ENCODE measurements at places on chromosomes 5 and 9.
A peak's percentile ranks its signal among the peaks of the same experiment; 100 is the strongest.

- no peak for DNase-seq
Observed at GRCh38 chr5:170228762-170229435, 3.9 kb upstream of the C5orf58 start.

DNA sequence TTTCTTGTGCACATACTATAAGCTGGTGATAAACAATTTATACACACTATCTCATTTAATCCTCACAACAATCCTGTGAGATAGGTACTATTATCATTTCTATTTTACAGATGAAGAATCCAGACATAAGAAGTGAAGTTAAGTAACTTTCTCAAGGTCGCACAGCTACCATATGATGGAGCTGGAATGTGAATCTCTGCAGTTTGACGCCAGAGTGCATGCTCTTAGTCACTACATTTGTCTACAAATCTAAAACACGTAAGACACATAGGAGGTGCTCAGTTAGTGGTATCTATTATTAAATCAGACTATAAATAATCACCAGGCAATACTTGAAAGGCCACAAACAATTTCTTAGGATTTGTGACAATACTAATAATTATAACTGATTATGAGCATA is 45.0 kb upstream of the CDKN2B start:
- DNase-seq: no peak

GRCh38 chr5:56615361-56616153 is 199.8 kb upstream of the MAP3K1 start:
- no peak for DNase-seq

- no peak for DNase-seq
Observed at GRCh38 chr9:71814815-71815214, 46.5 kb upstream of the CEMIP2 start.

DNA sequence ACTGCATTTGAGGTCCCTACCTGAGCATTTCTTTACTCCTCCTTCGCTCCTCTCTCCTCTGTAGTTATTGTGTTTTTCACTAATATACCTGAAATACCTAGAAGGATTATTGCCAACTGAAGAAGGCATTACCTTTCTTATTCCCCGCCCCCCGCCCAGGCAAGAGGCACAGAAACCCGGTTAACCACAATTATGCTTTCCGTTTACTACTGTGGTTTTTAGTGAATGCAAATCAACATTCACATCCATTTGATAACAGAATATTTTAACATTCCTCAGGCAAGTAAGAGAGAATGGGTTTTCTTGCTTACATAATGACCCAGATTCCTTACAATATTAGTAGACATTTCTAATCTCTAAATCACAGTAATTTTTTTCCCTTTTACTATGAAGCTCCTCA is 136.9 kb downstream of the PCSK5 start:
- no peak for DNase-seq

- DNase-seq: no peak
Observed at GRCh38 chr5:66249920-66250319, 105.8 kb downstream of the SREK1 start.

- DNase-seq: no peak
Observed at GRCh38 chr5:168162464-168162863, 129.0 kb upstream of the WWC1 start.

- DNase-seq: no peak
Observed at GRCh38 chr9:21810388-21810787, 8.0 kb downstream of the MTAP start.

DNA sequence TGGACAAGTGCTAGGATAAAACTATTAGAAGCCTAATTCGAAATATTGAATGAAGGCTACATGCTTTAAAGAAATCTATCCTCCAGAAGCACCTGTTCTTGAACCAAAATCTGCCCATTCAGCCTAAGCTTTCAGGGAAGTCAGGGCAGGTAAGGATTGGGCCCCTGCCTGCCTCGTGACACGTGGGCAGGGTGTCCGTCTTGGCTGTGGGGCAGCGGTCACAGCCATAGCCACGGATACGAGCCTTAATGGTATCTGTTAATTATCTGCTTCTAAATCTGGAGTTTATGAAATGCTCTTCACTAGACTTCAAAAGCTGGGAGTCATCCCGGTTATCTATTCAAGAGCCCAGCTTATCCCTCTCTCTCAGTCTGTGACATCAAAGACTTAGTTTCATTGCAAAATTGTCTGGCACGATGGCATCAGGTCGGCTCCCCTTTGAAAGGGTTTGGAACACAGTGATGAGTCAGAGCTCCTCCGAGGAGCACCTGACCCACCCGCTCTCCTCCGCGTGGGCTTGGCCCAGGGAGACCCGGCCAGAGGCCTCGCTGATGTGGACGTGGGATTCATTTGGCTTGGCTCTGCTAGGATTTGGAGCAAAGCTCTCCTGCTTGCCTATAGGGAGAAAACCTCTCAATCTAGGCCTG is 135.9 kb downstream of the MACROH2A1 start:
- no peak for DNase-seq

GRCh38 chr9:127144670-127145445 is 22.4 kb upstream of the ANGPTL2 start:
- DNase-seq: no peak

GRCh38 chr5:67903121-67903520 is 312.4 kb upstream of the PIK3R1 start:
- no peak for DNase-seq

DNA sequence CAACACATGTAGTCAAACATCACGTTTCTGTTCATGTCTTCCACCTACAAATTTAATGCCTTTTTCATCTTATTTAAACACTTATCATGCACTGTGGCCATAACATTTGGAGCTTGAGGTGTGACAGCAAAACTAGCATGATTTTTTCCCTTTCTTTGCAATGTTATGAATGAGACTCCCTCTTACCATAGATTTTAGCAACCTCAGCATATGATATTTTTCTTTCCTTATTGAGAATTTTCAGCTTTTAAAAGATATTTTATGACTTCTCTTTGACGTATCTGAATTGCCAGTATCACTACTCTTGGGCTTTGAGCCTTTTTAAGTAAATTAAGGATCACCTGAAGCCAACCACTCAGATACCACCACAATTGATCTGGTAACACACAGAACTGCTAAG is 32.7 kb upstream of the ISOC1 start:
- DNase-seq: no peak

DNA sequence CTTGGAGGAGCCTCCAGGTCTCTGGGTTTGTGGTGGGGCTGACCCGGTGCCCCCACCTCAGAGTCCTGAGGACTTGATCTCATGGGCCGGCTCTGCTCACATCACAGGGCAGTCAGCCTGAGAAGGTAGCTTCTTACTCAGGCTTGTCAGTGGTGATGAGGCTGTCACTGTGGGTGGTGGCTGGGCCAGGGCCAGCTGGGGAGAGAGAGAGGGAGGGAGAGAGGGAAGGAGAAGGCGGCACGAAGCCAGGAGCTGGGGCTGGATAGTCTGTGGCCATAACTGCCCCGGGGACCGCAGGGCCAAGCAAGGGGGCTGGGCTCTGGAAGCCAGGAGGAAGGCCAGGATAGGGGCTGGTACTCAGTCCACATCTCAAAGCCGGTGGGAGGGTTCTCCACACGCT is 6.5 kb downstream of the NTNG2 start:
- no peak for DNase-seq

GRCh38 chr5:141001844-141002604 is 35.7 kb downstream of the PCDHAC2 start:
- DNase-seq: no peak

DNA sequence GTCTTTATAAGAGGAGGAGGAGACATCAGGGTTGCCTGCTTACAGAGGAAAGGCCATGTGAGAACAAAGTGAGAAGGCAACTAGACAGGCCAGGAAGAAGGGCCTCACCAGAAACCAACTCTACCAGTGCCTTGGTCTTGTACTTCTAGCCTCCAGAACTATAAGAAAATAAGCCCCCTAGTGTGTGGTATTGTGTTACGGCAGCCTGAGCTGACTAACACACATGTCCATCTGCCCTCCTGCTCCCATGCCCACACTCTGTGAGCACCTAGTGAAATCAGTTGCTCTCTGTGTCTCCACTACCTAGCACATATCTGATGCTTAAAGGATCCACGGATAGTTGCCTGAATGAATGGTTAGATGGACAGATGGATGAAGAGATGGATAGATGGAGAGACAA is 6.9 kb downstream of the AK3 start:
- DNase-seq: no peak

DNA sequence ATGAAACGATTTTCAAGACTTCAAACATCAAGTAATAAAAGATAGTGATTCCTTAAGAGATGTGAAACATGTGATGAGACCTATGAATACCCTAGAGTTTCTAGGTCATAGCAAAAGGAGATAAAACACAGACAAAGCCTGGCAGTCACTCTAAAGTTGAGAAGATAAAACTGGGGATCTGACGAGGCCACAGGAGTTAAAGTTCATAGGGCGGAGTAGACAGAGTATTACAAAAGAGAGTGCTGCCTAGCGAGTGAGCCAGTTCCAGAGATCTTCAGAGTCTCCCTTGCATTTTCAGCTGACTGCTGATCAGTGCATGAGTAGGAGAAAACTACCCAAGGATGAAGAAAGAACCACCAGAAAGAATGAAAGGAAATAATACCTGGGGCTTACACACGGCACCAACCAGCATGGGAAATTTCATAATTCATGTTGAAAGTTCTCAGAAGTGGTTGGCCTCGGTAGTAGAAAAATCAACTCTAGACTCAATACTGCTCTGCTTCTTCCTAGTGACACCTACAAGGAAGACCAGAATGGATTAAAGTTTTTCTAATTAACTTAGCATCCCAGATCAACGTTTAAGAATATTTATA is 30.4 kb downstream of the FBXO4 start:
- DNase-seq: no peak

DNA sequence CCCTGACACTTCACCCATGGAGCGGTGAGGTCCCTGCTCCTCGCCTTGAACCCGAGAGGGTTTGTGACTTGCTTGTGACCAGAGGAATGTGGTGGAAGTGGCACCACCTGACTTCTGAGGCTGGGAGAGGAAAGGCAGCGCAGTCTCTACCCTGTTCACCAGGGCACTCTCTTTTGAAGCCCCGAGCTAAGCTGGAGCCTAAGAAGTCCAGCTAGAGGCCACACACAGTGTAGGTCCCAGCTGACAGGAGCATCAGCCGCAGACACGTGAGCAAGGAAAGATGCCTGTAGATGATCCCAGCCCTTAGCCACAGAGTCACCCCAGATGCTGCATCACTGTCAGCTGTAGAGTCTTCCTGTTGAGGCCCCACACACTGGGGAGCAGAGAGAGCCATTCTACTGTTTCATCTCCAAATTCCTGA is 1.7 kb upstream of the ANGPTL2 start:
- DNase-seq: no peak

DNA sequence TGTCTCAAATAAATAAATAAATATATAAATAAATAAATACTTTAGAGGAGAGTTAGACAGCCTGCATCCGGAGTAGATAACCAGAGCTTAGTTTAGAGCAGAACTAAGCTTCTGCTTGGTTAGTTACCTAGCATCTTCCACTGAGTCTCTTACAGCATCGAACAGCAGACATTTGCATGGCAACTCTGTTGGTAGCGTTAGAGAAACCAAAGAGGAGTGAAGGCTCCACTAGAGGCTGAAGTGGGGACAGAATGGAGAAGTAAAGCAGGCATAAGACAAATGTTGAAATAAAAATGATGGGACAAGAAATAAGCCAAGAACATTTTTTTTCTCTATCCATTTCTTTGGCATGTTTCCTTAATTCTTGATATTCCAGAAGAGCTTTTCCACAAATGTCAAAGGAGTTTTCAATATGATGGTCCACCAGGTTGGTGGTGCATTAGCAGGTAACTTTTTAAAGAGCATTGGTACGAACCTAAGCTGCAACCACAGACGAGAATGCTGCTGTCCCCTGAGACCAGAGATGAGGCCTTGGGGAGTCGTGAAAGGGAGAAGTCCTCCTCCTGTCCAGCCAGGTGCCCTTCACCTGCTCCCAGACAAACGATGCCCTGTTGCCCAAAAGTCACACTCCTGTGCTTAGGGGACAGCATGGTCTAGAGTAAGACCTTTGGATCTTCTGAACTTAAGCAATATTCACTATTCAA is 438.3 kb downstream of the DIRAS2 start:
- no peak for DNase-seq

GRCh38 chr9:129178568-129179382 is 714 bp upstream of the IER5L start:
- DNase-seq: no peak

GRCh38 chr9:14428781-14429230 is 114.9 kb upstream of the NFIB start:
- peak; percentile 44 for DNase-seq

DNA sequence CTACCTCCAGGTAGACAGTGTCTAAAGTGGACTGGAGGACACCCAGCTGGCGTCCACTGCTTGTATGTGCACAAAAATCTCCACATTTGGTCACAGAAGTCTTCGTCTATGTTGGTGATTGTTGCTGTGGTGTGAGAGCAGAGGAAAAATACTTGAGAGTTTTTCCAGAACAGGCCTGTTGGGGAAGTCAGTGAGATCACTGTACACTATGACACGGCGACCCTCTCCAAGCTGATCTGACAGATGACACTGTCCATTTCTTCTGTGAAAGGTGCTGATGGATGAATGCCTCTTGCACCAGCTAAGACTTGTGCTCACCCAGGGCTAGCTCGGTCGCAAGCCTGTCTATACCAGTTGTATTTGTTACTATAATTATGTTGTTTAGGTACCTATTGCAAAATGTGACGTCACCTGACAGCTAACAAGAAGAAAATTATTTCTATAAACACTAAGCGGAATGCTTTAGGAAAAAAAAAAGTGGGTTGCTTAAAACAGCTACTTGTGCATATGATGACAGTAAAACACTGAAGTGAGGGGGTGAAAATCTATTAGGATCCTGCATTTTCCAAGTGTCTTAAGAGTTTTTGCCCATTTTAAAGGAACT is 142.3 kb downstream of the ROR2 start:
- DNase-seq: no peak

DNA sequence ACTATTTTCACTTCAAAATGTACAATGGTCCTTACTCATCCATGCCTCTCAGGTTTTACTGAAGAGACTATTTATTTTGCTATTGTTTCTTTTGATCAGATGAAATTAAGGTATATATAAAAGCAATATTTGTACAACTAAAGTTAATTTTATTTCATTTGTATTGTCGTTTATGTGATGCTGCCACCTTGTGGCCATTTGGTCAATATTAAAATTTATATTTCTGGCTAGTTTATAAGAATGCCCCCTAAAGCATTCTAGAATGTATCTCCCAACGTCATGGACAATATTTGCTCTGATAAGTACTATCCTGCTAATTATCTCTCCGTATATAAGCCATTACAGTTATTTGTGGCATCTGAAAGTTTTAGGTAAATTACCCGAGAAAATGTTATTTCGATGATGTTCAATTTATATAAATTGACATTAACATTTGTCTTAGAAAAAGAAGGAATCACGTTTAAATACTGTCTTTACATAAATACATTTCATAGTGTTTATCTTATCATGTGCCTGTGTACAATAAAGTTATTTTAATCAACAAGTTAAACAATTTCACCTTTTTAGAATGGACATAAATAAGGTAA is 680.0 kb downstream of the TAF11L14 start:
- DNase-seq: no peak

Measured in AG04450 (cell line).